ENCODE measurements at places on chromosomes 2 and 18.

GRCh38 chr18:68847219-68847837 lies 49.4 kb downstream of the CCDC102B start:
- DNase-seq = no peak

- no peak for DNase-seq
These were observed 104.4 kb upstream of the SOX11 start for GRCh38 chr2:5587766-5588165.

DNA sequence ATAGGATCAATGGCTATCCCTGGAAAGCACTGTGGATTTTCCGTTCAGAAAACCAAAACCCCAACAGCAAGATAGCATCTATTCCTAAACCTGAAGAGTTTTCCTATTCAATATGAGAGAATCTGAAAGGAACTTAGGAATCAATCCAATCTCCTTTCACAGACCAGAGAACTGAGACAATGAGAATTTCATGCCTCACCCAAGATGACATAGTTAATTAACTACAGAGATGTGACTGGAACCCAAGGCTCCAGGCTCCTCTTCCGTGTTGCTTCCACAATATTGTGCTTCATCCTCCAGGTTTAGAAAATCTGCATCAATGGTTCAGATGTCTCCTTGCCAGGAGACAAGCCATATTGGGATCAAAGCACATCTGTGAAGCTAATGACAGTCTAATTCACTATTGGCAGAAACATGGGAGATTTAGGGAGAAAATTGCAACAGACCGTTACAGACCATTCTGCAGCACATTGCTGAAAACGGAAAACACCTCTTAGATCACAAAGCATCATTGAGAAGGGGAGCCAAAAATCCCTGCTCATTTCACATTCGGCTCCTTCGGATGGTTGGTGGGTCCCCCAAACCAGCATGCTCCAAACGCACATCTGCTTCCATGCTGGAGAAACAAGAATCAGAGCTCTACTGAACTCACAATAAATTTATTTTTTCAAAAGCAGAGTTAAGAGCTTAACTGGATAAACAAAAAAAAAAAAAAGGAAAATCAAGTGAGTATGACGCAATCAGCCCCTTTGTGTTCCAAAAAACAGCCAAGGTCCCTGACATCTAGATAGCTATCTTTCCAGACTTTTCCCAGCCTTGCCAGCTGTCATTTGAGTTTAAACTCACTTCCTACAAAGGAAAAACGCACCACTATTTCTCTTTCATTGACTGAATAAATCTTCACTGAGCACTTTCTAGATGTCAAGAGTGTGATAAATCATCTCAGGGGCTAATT lies 290.3 kb downstream of the C1D start:
- no peak for DNase-seq

- no peak for DNase-seq
These were observed 852.1 kb downstream of the CPS1 start for GRCh38 chr2:211408483-211408891.

GRCh38 chr2:96197546-96198255 lies 10.9 kb downstream of the STARD7 start:
- no peak for DNase-seq

DNA sequence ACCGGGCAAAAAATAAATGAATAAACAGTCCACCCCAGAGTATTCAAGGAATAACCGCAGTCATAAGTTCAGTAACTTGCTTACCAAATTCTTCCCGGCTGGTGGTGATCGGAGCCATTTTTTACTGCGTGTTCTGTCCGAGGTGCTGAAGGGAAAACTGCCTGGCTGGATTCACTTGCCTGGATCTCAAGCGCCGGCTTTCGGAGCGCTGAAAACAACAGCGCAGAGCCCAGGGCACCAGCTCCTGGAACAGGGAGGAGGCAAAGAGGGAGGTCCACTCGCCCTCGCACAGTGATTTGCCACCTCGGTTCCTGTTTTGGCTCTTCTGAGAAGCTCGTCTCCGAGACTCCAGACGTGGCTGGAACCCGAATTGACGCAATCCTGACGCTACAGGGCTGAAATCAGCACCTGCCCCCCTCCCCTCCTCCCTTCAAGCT lies at the start of gene SYT4:
Gene SYT4, minus strand, starts transcription at position 327 of the 437 bp plus-strand sequence. Its CDS starts 209 bp downstream, at position 118.
- no peak for DNase-seq

DNA sequence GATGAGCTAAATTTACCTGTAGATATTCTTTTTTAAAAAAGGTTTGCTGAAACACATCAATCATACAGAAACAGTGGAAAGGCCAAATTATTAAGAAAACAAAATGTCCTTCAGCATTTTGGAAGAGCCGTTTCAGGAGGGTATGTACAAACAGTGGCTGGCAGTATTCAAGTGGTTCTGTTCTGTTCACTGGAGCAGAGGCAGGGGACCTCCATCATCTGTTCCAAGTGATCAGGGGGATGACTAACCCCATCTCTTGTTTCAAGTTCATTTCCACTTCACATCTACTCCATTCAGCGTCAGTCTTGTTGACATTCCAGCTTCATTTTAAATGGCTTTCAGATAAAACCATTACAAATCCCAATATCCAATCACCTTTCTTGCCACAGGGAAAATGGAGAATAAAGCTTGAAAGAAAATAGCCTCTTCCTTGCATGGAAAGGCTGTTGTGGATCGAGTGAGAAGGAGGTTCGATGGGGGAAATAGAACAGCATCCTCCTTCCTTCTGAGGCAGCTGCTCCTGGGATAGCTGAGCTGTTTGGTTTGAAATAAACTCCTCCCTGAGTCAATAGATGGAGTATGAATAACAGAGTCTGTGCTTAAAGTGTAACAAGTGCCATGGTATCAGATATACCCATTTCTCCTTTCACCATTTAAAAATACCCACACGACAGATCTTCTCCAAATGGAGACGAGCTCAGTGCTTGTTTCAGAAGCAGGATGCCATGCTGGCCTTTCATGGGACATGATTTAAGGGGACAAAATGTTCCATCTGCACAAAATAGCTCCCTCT lies 63.7 kb upstream of the OTOF start:
- DNase-seq = no peak

DNA sequence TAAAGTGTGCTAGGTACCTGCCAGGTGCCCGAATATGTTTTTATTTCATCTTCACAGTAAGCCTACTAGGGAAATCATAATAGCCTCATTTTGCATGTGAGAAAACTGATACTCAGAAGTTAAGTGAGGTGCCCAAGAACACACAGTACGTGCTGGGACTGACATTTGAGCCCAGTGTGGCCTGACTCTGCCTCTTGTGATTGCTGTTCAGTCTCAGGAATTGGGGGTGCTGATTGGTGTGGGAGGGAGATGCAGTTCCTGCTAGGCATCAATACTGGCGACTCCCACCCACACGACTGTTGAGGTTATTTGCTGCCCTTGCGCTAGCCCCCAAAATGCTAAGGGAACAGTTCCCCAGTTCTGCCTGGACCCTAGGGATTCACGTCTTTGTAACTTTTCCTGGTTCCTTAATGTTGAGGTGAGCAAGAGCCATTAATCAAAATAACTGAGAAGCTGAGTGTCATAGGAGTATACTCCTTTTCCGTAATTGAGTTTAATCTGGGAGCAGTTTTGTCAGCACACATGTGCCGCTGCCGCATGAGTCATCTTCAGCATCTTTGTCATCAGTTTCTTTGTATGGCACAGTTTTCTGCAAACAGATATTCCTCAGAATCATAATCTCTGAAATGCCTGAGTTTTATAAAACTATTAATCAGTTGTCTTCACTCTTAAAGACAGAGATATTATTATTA lies 120.7 kb downstream of the NCK2 start:
- no peak for DNase-seq

DNA sequence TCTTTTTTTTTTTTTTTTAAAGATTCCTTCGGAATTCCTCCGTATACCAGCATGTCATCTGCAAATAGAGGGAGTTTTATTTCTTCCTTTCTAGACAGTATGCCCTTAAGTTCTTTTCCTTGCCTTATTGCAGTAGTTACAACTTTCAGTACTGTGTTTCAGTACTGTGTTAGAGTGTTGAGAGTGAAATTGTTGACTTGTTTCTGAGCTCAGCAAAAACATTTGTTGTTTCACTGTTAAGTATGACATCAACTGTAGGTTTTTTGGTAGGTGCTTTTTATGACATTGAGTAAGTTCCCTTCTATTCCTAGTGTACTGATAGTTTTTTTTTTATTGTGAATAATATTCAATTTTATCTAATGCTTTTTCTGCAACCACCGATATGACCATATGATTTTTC lies 43.9 kb downstream of the ACVR2A start:
- DNase-seq = no peak

- DNase-seq = no peak
These were observed 76.1 kb upstream of the RNU4ATAC start for GRCh38 chr2:121454549-121455090.

- no peak for DNase-seq
These were observed 48.5 kb downstream of the TMX3 start for GRCh38 chr18:68666381-68666780.

DNA sequence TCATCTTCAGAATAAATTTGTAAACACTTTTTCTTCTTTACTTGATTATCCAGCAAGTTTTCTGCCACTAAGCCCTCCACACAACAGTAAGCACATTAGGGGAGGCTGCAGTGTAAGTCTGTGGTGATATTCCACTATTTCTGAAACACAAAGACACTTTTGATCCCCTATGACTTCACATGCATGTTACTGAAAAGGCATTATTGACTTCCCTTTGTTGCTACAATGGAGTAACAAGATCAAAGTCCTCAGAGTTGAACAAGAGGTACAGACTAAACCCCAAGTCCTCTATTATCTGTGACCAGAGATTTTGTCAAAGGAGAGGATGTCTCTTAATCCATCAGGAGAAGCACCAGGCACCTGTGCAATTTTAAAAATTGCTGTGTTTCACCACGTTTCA lies 157.9 kb downstream of the CD226 start:
- no peak for DNase-seq

- DNase-seq = no peak
These were observed 35.6 kb downstream of the PDE6D start for GRCh38 chr2:231745303-231746038.

GRCh38 chr2:88248280-88248828 lies 78.2 kb downstream of the THNSL2 start:
- DNase-seq = no peak

DNA sequence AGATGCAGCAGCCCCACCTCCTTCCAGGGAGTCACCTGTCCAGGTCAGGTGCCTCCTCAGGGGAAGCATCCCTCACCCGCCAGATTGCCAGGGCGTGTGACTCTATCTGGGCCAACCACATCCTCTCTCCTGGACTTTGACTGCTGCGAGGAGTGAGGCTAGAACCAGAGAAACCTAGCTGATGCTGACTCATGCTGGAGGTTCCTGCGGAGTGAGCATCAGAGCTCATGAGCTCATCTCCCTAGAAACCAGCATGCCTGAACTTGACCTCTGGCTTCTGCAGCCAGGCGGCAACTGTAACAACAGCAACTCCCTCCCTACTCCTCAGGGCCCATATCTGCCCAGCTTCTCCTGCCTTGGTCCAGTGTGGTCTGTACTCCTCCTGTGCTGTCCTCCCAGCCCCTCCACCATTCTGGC lies 28.3 kb upstream of the NT5DC4 start:
- peak; percentile 74 for DNase-seq

GRCh38 chr2:100803334-100803733 lies 16.6 kb upstream of the NPAS2 start:
- DNase-seq = no peak

GRCh38 chr2:39154944-39155343 lies 34.1 kb upstream of the SOS1 start:
- no peak for DNase-seq

GRCh38 chr2:37561615-37562569 lies 109.5 kb downstream of the CDC42EP3 start:
- DNase-seq = peak; percentile 56

Data from activated CD4-positive, alpha-beta T cell treated with anti-CD3 and anti-CD28 coated beads for 48 hours (primary cell).